ENCODE measurements at places on chromosomes 16 and 17. TPM values are rescaled to one million over a fixed set of nuclear protein-coding genes. Genes with fewer than 3 reads are reported as not detected.

DNA sequence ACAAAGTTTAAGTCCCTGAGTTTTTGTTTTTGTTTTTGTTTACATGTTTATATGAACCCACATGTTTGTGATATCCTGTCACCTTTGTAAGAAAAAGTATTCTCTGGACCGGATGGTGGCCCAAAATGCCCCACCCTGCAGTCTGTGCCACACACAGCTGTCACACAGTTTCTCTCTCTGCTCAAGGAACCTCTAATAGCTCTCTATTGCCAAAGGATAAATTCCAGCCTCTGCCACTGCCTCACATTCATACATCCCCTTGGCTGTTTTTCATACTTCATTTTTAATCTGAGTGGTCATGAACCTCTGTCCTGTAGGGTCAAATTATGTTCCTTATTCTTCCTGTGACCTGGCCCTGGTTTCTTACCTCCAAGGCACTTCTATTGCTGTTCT is 520.3 kb upstream of the CDH5 start:
- H3K36me3 ChIP-seq = no peaks in the 10 kb centered on the region
- DNase-seq = no peak
- no peaks in the 10 kb centered on the region for H3K27me3 ChIP-seq

GRCh38 chr17:7313088-7313889 is 1.9 kb downstream of the GPS2 start:
- peaks cover 66% of the 10 kb centered on the region for H3K4me1 ChIP-seq
- peak overlapping the region; percentile 91 for H3K27ac ChIP-seq
- peaks cover 49% of the 10 kb centered on the region for H3K36me3 ChIP-seq

DNA sequence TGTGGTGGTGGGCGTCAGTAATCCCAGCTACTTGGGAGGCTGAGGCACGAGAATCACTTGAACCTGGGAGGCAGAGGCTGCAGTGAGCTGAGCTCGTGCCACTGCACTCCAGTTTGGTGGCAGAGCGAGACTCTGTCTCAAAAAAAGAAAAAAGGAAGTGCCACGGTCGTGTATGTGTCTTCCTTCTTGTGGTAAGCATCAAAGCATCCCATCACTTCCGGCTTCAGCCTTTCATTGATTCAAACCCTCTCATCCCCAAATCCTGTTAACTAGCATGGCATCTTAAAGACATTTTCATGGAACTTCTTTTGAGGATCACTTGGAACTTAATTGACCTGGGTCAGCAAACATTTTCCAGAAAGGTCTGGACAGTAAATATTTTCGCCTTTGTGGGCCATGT is 126.2 kb downstream of the CPPED1 start:
- DNase-seq = no peak
- H3K36me3 ChIP-seq = peaks cover 13% of the 10 kb centered on the region
- no peaks in the 10 kb centered on the region for H3K27me3 ChIP-seq
- H3K27ac ChIP-seq = peak overlapping the region; percentile 67

DNA sequence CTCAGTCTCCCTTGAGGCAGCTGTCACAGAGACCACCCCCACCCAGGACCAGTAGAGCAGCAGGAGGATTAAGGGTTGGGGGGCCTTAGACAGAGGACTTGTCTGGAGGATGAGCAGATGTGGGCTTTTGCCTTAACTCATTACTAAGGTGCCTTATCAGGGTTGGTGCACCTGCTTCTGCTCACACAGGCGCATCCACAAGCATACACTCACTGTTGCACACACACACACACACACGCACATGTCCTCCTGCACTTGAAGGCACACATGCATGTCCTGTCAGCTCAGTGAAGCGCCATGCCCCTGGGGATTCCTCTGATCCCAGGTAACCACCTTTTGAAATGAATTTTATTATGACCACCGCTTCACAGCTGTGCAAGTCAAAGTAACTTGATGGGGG is 1.2 kb downstream of the GFAP start:
- peaks cover 29% of the 10 kb centered on the region for H3K27me3 ChIP-seq
- H3K4me1 ChIP-seq = peaks cover 15% of the 10 kb centered on the region
- no peak overlapping the region for H3K4me3 ChIP-seq

DNA sequence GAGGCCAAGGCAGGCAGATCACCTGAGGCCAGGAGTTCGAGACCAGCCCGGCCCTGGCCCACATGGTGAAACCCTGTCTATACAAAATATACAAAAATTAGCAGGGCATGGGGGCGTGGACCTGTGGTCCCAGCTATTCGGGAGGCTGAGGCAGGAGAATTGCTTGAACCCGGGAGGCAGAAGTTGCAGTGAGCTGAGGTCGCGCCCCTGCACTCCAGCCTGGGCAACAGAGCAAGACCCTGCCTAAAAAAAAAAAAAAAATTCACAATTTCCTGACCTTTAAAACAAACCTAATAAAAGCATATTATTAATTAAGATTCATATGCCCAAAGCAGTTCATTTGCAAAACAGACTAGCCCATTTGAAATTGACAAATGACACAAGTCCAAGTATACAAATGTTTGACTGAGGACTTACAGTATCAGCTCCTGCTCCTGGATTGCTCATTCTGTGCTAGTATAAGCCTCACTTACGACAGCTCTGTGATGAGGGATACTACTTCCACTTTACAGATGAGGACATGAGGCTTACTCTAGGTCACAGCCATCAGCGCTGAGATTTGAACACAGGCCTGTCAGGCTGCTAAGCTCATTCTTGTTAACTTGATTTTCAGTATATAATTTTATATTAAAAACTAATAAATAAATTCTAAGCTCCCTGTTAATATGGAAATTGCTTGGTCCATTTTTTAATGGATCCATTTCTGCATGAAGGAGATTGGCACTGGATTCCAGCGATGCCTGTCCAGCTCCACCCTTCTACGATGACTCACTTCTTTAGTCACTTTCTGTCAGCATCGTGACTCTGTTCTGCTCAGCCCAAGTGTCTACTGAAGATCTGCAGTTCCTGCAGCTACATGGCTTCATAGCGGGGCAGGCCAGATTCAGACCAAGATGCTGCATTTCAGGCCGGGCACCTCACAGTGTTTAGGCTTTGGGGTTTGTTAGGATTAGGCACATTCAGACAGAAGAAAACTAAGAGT is 88.2 kb downstream of the WDR59 start:
- H3K27ac ChIP-seq = no peak overlapping the region
- H3K4me3 ChIP-seq = no peak overlapping the region
- H3K27me3 ChIP-seq = no peaks in the 10 kb centered on the region
- DNase-seq = no peak
- no peaks in the 10 kb centered on the region for H3K4me1 ChIP-seq

DNA sequence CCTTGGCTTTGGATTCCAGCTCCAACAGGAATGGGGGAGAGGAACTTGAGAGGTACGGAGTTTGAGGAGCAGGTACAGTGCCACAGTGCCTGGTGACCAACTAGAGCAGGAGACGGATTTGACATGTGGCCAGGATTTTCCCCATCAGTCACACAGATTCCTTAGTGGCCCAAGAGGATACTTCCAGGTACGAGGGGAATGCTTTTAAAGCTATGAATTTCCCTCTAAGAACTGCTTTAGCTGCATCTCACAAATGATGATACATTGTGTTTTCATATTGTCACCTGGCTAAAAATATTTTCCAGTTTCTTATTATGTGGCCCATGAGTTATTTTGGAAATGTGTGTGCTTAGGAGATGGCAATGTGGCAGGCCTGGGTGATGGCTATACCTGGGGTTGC is 98.3 kb downstream of the ABCC6 start:
- H3K27me3 ChIP-seq = no peaks in the 10 kb centered on the region
- DNase-seq = no peak
- no peak overlapping the region for H3K4me3 ChIP-seq
- H3K27ac ChIP-seq = no peak overlapping the region

GRCh38 chr17:915538-916201 is 63.9 kb downstream of the NXN start:
- no peak overlapping the region for H3K27ac ChIP-seq
- H3K4me3 ChIP-seq = no peak overlapping the region
- H3K4me1 ChIP-seq = no peaks in the 10 kb centered on the region
- peaks cover 32% of the 10 kb centered on the region for H3K27me3 ChIP-seq
- no peak for DNase-seq
- H3K36me3 ChIP-seq = no peaks in the 10 kb centered on the region

GRCh38 chr17:32656886-32657285 is 170.1 kb downstream of the CDK5R1 start:
- H3K36me3 ChIP-seq = peaks cover 4% of the 10 kb centered on the region
- H3K4me1 ChIP-seq = peaks cover 8% of the 10 kb centered on the region
- H3K27me3 ChIP-seq = peaks cover 4% of the 10 kb centered on the region

GRCh38 chr16:86103320-86103719 is 204.4 kb downstream of the IRF8 start:
- H3K4me3 ChIP-seq = no peak overlapping the region
- no peaks in the 10 kb centered on the region for H3K36me3 ChIP-seq
- H3K27ac ChIP-seq = no peak overlapping the region
- no peak for DNase-seq
- H3K27me3 ChIP-seq = no peaks in the 10 kb centered on the region

GRCh38 chr16:89392881-89393737 is 97.3 kb downstream of the ANKRD11 start:
- no peak for DNase-seq
- H3K36me3 ChIP-seq = peaks cover 26% of the 10 kb centered on the region
- peaks cover 55% of the 10 kb centered on the region for H3K4me1 ChIP-seq

GRCh38 chr16:47142486-47142820 is 1.3 kb downstream of the NETO2 start:
- H3K4me1 ChIP-seq = peaks cover 38% of the 10 kb centered on the region
- peaks cover 22% of the 10 kb centered on the region for H3K27me3 ChIP-seq
- no peak for DNase-seq
- H3K36me3 ChIP-seq = peaks cover 1% of the 10 kb centered on the region
- H3K4me3 ChIP-seq = peak overlapping the region; percentile 77
- peak overlapping the region; percentile 49 for H3K27ac ChIP-seq

DNA sequence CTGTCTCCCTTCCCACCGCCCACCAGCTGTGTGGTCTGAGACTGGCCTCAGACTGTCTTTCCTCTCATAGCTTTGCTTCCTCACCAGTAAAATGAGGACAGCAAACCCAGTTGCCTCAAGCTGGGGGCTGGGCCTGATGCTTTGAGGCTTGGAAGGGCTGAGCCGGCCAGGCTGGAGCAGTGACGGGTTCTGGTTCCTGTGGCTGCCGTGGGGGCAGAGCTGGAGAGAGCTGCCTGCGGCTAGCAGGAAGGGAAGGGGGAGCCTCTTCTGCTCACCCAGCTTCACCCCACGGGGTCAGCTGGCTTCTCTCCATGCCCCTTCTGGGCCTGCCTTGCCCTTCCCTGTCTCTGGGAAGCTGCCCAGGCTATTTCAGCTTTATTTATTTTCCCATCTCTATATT is 23.7 kb downstream of the LASP1 start:
- peak; percentile 86 for DNase-seq
- H3K4me3 ChIP-seq = no peak overlapping the region
- H3K27ac ChIP-seq = peak overlapping the region; percentile 83
- no peaks in the 10 kb centered on the region for H3K27me3 ChIP-seq

GRCh38 chr17:20116683-20117309 is 107.6 kb downstream of the SPECC1 start:
- H3K4me1 ChIP-seq = peaks cover 2% of the 10 kb centered on the region
- no peak overlapping the region for H3K27ac ChIP-seq
- peak; percentile 66 for DNase-seq
- no peaks in the 10 kb centered on the region for H3K27me3 ChIP-seq
- H3K36me3 ChIP-seq = no peaks in the 10 kb centered on the region

GRCh38 chr16:14211856-14212543 is 140.9 kb downstream of the MRTFB start:
- H3K27me3 ChIP-seq = no peaks in the 10 kb centered on the region
- H3K27ac ChIP-seq = no peak overlapping the region
- DNase-seq = no peak
- no peak overlapping the region for H3K4me3 ChIP-seq
- no peaks in the 10 kb centered on the region for H3K36me3 ChIP-seq

- DNase-seq = no peak
- H3K27me3 ChIP-seq = no peaks in the 10 kb centered on the region
- peaks cover 76% of the 10 kb centered on the region for H3K36me3 ChIP-seq
- peaks cover 68% of the 10 kb centered on the region for H3K4me1 ChIP-seq
- H3K4me3 ChIP-seq = peak overlapping the region; percentile 83
- H3K27ac ChIP-seq = peak overlapping the region; percentile 98
Observed at GRCh38 chr17:58341861-58342475, 10.0 kb downstream of the SUPT4H1 start.

DNA sequence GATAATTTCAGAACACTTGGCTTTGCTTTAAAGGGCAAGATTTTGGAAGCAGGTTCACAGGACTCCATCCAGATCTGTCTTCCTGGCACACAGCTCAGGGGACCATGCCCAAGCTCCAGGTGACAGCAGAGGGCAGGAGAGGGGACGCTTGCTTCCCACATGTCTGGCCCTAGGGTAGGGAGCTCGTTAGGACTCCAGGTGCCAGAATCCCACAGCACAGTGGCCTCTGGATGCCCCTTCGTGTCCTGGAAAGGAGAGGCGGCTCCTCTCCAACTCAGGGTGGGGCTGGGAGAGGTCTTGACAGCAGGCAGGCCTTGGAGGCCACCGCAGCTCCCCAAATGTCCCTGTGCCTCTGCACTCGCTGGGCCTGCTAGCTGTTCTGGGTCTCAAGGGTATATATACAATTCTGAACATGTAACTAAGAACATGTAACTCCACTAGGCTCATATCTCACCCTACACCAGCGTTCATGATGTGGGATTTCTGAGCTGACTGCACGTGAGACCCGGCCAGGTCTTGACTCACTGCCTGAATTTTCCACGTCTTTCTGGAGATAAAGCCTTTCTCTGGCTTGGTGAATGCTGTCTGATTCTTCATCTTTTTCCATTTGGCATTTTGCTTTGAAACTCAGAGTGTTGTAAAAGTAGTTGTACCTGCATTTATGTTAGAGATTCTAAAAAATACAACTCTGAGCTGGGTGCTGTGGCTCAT is 52.8 kb downstream of the MARCHF10 start:
- DNase-seq = no peak
- no peaks in the 10 kb centered on the region for H3K4me1 ChIP-seq
- no peak overlapping the region for H3K4me3 ChIP-seq
- H3K27ac ChIP-seq = no peak overlapping the region

GRCh38 chr17:39621523-39622379 is 5.0 kb upstream of the PPP1R1B start:
- peaks cover 23% of the 10 kb centered on the region for H3K4me1 ChIP-seq
- peak overlapping the region; percentile 98 for H3K27ac ChIP-seq
- peak overlapping the region; percentile 77 for H3K4me3 ChIP-seq

The WNT9B gene
- total RNA-seq = not detected

The PTGES3L gene
- total RNA-seq = not detected

The FN3K gene
- total RNA-seq = 1.2 TPM

The SGCA gene
- total RNA-seq = 0.23 TPM

The CDT1 gene
- 191 TPM for total RNA-seq

The KRT33B gene
- total RNA-seq = not detected

The TPSD1 gene
- total RNA-seq = not detected

The CDK3 gene
- total RNA-seq = 6.3 TPM

The TMEM238L gene
- total RNA-seq = not detected

The C16orf54 gene
- total RNA-seq = 39.7 TPM

The SLC38A8 gene
- total RNA-seq = not detected

The TBC1D3D gene
- 2.7 TPM for total RNA-seq

The MSLN gene
- total RNA-seq = not detected

The AGRP gene
- not detected for total RNA-seq

The NUFIP2 gene
- 66.3 TPM for total RNA-seq

The AXIN2 gene
- 0.75 TPM for total RNA-seq

The TMEM95 gene
- total RNA-seq = not detected

The AIPL1 gene
- total RNA-seq = not detected

The SLC52A1 gene
- 2.2 TPM for total RNA-seq

The IFI35 gene
- 125 TPM for total RNA-seq
